ENCODE measurements at places on chromosomes 2 and 18. TPM values are rescaled to one million over a fixed set of nuclear protein-coding genes. Genes with fewer than 3 reads are reported as not detected.

Gene KIAA2012
- not detected for total RNA-seq

Gene ZNF514
- 14.0 TPM for total RNA-seq

Gene IMPA2
- total RNA-seq = 20.8 TPM

DNA sequence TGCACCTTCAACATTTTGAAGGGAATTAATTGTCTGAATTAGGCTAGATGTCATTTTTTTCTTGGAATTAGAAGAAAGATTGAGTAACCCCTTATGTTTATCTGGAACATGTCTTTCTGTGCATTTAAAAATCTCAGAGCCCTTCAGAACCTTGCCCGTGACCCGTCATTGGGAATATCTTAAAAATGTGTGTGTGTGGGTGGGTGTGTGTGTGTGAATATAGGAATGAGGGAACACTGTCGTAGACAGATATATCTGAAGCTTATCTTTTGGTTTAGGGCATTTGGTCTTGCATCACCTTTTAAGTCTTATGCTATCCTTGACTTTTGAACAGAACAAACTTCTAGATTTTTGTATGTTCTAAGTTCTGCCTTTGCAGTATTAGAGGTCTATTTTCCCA lies 13.5 kb upstream of the IL1RL1 start:
- DNase-seq = no peak
- H3K4me3 ChIP-seq = no peak overlapping the region
- no peaks in the 10 kb centered on the region for H3K36me3 ChIP-seq
- H3K27me3 ChIP-seq = no peaks in the 10 kb centered on the region
- H3K27ac ChIP-seq = no peak overlapping the region

- H3K4me3 ChIP-seq = no peak overlapping the region
- no peak overlapping the region for H3K27ac ChIP-seq
- no peaks in the 10 kb centered on the region for H3K27me3 ChIP-seq
- no peak for DNase-seq
- no peaks in the 10 kb centered on the region for H3K36me3 ChIP-seq
- peaks cover 4% of the 10 kb centered on the region for H3K4me1 ChIP-seq
Observed at GRCh38 chr2:60317844-60318243, 235.6 kb downstream of the BCL11A start.

DNA sequence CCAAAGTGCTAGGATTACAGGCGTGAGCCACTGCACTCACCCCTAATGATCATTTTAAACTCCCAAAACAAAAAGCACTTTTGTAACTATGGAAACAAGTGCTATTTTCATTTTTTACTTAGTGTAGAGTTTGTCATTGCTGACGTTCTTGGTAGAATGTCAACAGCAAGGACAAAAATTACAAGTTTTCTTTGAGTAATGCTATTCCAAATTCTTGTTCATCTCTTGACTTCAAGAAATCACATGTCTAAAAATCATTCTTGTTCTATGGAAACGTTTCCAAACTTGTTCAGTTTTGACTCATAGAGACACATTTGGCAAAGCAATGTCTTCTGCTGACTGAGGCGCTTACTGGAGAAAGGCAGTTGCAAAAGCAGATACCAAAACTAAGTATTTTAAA lies 82.6 kb downstream of the MBP start:
- DNase-seq = no peak
- no peak overlapping the region for H3K27ac ChIP-seq
- no peaks in the 10 kb centered on the region for H3K27me3 ChIP-seq
- H3K36me3 ChIP-seq = peaks cover 22% of the 10 kb centered on the region

DNA sequence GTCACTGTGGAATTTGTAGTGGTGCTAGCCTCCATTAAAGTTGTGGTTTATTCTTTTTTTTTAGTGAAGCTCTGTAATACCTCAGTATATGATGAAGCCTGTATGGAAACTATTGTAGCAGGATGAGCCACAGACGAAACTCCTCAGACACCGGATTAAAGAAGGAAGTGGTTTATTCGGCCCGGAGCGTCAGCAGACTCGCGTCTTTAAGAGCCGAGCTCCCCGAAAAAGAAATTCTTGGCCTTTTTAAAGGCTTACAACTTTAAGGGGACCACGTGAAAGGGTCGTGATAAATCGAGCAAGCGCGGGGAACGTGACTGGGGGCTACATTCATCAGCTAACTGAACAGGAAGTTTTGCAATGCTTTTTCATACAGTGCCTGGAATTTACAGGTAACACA lies 8.1 kb upstream of the CCL20 start:
- peaks cover 3% of the 10 kb centered on the region for H3K36me3 ChIP-seq
- peak; percentile 67 for DNase-seq
- peak overlapping the region; percentile 58 for H3K4me3 ChIP-seq
- H3K4me1 ChIP-seq = peaks cover 12% of the 10 kb centered on the region
- peaks cover 8% of the 10 kb centered on the region for H3K27me3 ChIP-seq
- H3K27ac ChIP-seq = peak overlapping the region; percentile 82
